Fibroblast of skin of back (primary cell): ENCODE measurements at places on chromosomes 16 and 17.

- no peak for DNase-seq
Measured at GRCh38 chr17:34249061-34249460, 6.0 kb upstream of the CCL2 start.

DNA sequence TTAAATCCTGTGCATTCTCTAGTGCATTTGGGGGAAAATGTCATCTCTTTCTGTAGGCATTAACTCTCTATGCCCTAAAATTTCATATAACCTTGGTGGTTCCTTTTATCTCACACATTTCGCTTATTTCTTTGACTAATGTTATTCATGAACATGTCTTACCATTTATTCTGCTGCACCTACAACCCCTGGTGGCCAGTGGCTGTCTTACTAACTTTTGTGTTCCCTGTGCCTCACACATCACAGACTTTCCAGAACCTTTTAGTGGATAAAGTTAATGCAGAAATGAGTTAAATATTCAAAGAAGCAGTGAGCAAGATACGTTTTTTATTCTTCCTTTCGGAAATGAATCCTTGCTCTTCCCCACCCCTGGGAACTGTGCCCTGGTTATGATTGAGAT is 111.9 kb downstream of the CDH13 start:
- no peak for DNase-seq

DNA sequence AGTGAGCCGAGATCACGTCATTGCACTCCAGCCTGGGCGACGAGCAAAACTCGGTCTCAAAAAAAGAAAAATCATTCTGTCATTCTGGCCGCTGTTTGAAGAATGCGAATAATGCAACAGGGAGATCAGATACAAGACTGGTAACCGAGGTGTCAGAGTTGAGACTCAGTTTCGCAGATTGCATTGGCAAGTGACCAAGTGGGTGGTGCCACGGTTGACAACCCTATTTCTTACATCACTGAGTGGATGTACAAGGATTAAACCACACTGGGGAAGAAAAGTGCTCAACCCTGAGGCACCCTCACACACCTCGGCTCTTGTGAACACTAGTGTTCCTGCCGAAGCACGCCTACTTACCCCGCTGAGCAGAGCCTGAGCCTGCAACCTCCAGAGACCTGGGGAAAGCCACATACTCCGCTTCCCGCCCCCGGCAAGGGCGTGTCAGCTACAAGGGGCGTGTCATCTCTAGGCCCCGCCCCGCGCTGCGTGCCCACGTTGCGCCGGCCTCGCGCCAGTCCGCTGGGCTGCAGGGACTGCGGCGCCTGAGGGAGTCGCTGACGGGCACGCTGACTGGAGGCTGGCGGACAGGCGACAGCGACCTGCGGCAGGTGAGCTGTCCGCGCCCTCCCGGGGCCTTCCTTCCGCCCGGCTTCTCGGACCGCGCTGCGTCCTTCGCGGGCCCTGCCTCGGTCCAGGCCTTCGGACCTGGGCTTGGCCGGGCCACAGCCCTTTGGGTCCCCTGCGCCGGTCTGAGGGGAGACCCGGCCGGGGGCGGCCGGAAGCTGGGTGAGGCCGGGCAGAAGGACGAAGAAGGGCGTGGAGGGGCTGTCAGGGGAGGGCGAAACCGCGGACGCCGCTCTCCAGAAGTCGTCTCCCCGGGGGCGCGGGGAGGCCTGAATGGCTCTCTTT is at the start of gene HMOX2:
Gene HMOX2, plus strand, starts transcription at position 519 of the 909 bp plus-strand sequence. CDS start 29,127 bp downstream, outside the sequence.
- peak; percentile 90 for DNase-seq

DNA sequence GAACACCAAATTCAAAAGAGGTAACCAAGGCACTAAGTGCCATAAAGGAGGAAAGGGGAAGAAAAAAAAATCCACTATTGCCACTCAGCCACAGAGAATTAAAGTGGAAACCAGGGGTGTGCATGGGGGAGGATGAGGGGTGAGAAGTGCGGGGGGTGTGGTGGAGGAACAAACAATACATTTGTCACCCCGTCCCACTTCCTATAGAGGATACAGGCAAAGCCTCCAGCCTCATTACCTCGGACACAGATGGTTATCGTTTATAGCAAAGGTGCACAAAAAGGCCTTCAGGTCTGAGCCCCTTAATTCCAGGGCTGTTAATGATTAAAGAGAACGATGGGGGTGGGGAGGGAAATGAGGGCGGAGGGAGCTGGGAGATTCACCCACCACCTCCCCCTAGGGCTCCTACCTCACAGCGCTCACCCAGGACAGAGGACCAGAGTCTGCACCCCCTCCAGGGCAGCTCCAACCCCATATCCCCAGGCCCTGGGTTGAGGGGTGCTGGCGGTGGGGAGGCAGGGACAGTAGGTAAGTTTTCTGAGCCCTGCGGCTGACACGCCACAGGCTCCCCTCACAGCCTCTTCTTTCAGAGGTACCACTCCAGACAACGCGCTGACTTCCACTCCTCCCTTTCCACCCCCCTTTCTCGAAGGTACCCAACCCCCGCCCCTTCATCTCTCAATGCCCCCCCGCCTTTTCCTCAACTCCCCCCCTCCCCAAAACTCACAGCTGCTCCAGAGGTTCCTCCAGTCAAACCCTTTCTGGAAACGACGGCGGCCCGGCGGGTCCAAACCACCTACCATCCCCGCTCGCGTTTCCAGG is 470 bp downstream of the DCUN1D3 start:
- peak; percentile 20 for DNase-seq

DNA sequence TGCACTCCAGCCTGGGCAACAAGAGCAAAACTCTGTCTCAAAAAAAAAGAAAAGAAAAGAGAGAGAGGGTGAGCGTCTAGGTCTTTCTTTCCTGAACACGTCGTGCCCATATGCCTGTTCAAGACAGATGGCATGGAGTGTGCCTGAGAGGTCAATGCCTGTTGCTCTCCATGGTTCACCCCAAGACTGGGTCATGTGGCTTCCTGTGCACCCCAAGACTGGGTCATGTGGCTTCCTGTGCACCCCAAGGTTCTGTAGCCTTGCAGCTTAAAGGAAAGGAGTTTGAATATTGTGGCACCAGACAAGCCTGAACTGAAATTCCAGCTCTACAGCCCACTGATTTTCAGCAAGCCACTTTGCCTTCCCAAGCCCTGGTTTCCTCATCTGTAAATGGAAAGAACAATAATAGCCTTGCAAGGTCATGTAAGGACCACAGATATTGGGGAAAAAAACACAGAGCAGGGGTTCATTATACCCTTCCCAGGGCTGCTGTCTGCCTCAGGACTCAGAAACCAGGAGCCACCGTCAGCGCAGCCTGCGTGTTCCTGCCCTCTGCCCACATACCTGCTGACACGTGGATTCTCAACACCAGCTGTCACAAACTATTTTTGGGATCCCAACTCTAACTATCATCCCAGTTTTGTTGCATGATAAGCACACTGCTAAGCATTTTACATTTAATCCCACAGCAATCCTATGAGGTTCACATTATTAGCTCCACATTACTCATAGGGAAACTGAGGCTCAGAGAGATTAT is 18.0 kb upstream of the NAGS start:
- DNase-seq = no peak

- no peak for DNase-seq
Measured at GRCh38 chr17:9177212-9177611, 155.9 kb downstream of the NTN1 start.

GRCh38 chr17:80003969-80004368 is 31.7 kb downstream of the TBC1D16 start:
- DNase-seq = no peak

DNA sequence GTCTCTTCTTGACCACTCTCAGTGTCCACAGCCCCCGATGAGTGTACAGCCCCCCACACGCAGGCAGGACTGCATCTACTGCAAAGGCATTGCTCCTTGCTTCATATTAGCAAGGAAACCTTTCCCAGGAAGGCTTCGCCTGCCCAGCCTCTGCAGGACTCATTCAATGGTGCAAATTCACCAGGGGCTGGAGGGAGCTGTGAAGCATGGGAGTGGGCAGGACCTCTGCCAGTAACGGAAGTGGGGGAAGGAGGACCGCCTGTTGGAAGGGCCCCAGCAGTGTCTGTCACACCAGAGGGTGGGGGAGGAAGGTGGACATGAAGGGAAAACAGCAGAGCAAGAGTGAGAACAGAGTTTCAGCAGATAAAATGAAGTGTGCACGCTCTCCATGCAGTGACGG is 2.5 kb downstream of the SPATA33 start:
- no peak for DNase-seq

DNA sequence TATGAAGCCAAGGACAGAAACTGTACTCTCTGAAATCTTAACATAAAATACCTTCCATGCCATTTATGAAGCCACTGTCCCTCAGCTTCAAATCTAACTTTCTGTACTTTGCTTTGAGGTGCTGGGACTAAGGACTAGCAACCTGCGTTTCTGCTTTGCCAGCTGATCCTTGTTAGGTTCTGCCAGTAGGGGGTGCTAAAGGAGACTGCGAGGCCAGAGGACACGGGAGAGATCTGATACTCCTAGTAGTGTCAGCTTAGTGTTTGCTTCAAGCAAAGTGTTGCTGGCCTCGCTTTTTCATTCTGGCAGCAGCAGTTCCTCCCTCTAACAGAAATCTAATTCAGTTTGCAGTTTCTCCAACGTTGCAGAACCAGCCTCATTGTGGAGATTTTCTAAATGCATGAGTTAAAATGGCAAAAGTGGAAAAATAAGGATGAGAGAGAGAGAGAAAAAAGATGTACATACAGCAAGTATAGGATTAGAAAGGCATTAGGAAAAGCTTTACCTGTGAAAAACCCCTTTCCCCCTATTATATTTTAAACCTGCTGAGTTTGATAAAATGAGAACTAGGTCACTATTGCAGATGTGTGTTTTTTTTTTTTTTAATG is 297.5 kb downstream of the CA10 start:
- peak; percentile 35 for DNase-seq

DNA sequence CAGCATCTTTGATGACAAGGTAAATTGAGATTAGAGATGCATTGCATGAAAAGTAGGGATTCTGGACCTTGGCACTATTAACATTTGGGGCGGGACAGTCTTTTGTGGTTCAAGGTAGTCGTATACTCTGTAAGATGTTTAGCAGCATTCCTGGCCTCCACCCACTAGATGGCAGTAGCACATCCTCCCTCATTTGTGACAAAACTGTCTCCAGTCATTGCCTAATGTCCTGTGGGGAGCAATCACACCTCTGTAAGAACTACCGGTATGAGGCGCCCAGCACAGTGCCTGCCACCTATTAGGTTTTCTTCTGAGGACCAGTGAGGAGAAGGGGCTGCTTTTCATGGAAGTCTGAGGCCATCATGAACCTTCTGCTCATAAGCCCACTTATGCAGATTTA is 180.8 kb downstream of the RBFOX1 start:
- no peak for DNase-seq

DNA sequence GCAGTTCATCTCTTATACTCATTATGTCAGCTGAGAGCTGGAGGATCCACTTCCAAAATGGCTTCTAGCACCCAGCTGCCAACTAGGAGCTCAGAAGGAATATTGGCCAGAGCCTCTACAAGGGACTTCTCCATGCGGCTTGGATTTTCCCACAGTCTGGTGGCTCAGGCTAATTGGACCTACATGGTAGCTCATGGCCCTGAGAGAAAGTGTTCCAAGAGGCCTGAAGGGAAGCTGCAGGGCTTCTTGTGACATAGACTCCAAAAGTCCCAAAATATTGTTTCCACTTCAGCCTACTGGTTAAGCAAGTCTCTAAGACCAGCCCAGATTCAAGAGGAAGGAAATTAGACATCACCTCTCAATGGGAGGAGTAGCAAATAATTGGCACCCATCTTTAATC is 6.8 kb downstream of the NOG start:
- DNase-seq = no peak

DNA sequence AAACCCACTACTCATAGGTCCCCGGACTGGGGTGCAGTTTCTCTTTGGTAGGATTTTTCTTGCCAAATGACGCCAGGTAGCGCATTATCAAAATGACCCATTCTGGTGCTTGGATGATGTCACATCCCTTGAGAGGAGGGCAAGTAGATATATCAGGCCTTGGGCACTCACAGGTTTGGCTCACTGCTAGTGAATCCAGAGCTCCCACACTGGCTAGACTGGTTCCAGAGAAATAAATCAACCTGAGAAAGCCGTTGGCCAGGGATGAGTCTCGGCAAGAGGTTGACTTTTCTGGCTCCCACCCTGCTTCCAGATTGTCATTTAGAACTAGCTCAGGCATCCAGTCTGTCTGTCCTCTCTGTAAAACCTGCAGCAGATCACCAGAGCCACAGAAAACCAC is 188.4 kb upstream of the MAF start:
- no peak for DNase-seq

GRCh38 chr17:3827124-3827773 is 18.8 kb downstream of the NCBP3 start:
- peak; percentile 67 for DNase-seq

DNA sequence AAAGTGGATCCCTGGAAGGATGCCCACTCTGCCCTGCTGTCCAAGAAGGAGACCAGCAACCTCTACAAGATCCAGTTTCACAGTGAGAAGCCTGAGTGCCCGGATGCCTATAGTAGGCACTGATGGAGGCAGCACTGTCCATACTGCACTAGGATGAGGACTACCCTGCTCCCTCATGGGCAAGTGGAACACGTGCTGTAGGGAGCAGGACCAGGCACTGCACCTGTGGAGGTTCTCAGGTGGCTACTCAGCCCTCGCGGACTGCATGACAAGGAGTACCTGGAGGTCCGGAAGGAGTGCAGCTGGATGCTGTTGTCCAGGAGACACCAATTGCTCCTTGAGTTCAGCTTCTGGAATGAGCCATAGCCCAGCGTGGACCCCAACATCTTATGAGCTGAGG is 146.1 kb upstream of the NLRP1 start:
- DNase-seq = no peak

DNA sequence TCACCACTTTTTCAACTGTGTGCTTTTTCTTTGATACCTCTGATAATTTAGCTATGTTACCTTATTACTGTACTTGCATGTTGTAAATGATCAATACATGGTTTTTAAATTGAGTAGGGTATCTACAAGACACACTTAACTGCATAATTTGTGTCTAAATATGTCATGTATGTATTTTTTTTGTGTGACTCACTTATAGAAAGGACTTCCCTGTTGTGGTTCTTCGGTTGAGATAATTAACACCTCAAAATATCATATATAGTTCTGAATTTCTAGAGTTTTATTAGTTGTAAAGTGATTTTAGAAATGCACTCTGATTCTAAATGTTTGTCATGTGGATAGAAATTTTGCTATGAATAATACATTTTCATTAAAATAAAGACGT is 14.5 kb upstream of the KRT222 start:
- no peak for DNase-seq

DNA sequence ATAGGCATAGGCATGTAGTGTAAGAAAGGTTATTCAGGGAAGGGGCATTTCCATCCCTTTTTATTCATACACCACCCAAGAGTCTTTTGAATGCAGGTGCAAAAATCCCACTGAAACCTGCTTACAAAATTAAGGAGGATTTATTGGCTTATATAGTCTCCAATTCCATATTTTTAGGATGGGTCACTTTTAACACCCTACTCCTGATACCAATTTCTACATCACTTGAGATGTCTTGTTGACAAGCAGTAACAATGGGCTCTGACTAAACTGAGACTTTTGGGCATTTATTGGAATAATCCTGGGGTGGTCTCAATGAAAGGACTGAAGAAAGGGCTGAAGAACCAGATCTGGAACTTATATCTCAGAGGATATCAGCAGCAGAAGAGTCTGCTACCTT is 18.9 kb upstream of the NKD1 start:
- no peak for DNase-seq

GRCh38 chr16:71904239-71904638 is 8.9 kb downstream of the IST1 start:
- DNase-seq = no peak

GRCh38 chr16:11162586-11163268 is 93.3 kb downstream of the SOCS1 start:
- DNase-seq = no peak

- DNase-seq = peak; percentile 50
Measured at GRCh38 chr17:18031955-18032354, 7.0 kb downstream of the ATPAF2 start.
